NCI-H1105 (cell line): ENCODE measurements at places on chromosomes 13 and 19.

- no peak for DNase-seq
Measured at GRCh38 chr13:81139987-81140386, 799.1 kb upstream of the SPRY2 start.

GRCh38 chr19:51250786-51251467 lies at the start of gene SIGLECL1:
Gene SIGLECL1 (plus strand): TSS chr19:51251080. CDS start chr19:51264073, 12,993 bp downstream.
- no peak for DNase-seq

DNA sequence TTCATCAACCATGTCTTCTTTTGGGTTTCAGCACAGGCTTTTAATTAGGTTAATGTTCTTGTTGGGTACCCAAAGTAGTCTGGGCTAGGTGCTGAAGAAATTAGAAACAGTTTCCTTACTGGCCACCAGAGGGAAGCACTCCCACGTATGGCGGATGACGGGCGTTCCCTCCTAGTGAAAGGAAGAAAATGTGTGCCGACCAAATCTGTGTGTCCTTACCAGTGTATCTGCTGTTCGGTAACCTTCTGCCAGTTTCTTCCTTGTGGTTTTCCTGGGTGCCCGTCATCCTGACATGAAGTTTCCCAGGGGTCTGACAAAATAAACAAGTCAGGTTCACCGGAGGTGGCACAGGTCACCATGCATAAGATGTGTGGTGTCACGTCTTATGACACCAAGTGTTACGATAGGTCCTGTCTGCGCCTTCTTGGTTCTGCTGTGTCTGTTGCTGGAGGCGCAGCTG lies 6.0 kb upstream of the WDR88 start:
- peak; percentile 63 for DNase-seq

- no peak for DNase-seq
Measured at GRCh38 chr19:40147338-40147692, 43.9 kb upstream of the MAP3K10 start.

DNA sequence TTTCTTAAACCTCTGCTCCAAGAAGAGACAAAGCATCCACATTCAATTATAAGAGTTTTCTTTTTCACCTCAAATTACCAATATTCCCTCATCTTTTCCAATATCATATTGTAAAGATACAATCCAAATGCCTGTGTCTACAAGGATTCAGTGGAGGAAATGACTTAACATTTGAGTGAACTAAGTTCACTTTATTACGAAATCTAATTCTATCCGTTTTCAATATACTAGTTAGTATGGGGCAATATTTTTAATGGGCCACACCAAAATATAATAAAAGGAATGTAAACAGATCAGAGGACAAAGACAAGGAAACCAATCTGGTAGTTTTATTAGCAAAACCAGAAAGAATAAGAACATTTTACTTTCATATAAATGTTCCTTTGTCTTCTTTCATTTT lies 136.0 kb downstream of the DCLK1 start:
- no peak for DNase-seq

DNA sequence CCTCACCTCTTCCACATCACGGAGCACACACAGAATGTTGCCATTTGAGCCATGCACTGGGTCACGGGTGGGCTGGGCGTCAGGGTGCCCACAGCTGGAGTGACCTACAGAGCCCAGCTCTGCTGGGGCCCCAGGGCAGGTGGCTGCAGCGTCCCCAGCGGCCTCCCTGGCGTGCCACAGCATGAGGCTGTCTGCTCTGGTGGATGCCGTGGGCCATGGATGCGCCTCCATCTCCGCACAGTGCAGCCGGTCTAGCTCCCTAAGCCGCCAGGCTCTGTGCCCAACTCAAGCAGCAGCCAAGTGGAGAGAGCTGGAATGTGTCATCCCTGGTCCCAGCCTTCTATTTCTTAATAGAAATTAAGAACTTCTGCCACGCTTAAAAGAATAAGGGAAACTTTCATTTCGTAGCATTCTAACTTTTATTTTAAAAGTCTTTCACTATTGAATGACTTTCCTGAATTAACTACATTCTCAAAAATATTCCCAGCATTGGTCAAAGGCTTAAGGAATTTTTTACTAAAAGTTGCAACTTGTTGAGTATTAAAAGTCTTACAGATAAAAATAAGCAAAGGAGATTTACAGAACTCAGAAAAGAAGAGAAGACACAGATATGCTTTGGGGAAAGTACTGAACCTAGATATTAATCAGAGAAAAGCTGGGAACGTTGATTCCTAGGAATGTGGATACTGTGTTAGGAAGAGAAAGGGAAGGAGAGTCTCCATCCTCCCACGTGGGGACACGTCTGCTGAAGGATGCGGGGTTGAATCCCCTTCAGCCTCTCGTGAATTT lies 59.3 kb downstream of the ATP11A start:
- DNase-seq, result no peak
